A549 treated with Hydrocortisone at 1 μM for 4 hours (cell line): ENCODE measurements at places on chromosomes 7 and 10. TPM values are rescaled to one million over a fixed set of nuclear protein-coding genes. Genes with fewer than 3 reads are reported as not detected.

The GPR146 gene
- total RNA-seq: 1.5 to 2.3 TPM (median 1.8 TPM) in 5 replicates

The LRIT1 gene
- total RNA-seq: not detected in 5 replicates

The NXPH1 gene
- not detected in 5 replicates for total RNA-seq

The PON1 gene
- total RNA-seq: 0.78 to 1.3 TPM (median 1.1 TPM) in 5 replicates

The STAG3 gene
- 0.07 to 0.52 TPM (median 0.15 TPM) in 5 replicates for total RNA-seq

The ITIH5 gene
- total RNA-seq: 0.02 to 0.20 TPM (median 0.13 TPM) in 5 replicates

The P4HA1 gene
- total RNA-seq: 18.2 to 32.1 TPM (median 22.0 TPM) in 5 replicates

The AKR1C1 gene
- 433 to 601 TPM (median 576 TPM) in 5 replicates for total RNA-seq

The ZNF487 gene
- 4.5 to 7.2 TPM (median 6.3 TPM) in 5 replicates for total RNA-seq
